Pancreas (tissue), 10 donors: ENCODE measurements at places on chromosomes 12 and 14. TPM values are rescaled to one million over a fixed set of nuclear protein-coding genes. Genes with fewer than 3 reads are reported as not detected.

ADCY6 gene
- 12.9 TPM for total RNA-seq

GLIPR1L2 gene
- 1.2 TPM for total RNA-seq

GRCh38 chr12:18658829-18659228, 79.0 kb downstream of the PLCZ1 start:
- no peaks in the 10 kb centered on the region for H3K4me1 ChIP-seq
- H3K27me3 ChIP-seq, result no peaks in the 10 kb centered on the region
- DNase-seq, result no peak
- H3K27ac ChIP-seq, result no peak overlapping the region
- H3K4me3 ChIP-seq, result no peak overlapping the region

- H3K4me3 ChIP-seq, result no peak overlapping the region
- no peaks in the 10 kb centered on the region for H3K27me3 ChIP-seq
- DNase-seq, result no peak
Observed at GRCh38 chr12:131428091-131428685, 282.7 kb upstream of the SFSWAP start.

- no peaks in the 10 kb centered on the region for H3K27me3 ChIP-seq
- H3K27ac ChIP-seq, result no peak overlapping the region
- peaks cover 5% of the 10 kb centered on the region for H3K4me1 ChIP-seq
- no peak for DNase-seq
- H3K36me3 ChIP-seq, result no peaks in the 10 kb centered on the region
Observed at GRCh38 chr14:36091096-36091495, 85.4 kb downstream of the PTCSC3 start.

- no peaks in the 10 kb centered on the region for H3K27me3 ChIP-seq
- no peaks in the 10 kb centered on the region for H3K4me1 ChIP-seq
- H3K4me3 ChIP-seq, result no peak overlapping the region
Observed at GRCh38 chr12:31004666-31005065, 69.0 kb upstream of the DDX11 start.

RCOR1 gene
- 4.4 TPM for total RNA-seq

DNA sequence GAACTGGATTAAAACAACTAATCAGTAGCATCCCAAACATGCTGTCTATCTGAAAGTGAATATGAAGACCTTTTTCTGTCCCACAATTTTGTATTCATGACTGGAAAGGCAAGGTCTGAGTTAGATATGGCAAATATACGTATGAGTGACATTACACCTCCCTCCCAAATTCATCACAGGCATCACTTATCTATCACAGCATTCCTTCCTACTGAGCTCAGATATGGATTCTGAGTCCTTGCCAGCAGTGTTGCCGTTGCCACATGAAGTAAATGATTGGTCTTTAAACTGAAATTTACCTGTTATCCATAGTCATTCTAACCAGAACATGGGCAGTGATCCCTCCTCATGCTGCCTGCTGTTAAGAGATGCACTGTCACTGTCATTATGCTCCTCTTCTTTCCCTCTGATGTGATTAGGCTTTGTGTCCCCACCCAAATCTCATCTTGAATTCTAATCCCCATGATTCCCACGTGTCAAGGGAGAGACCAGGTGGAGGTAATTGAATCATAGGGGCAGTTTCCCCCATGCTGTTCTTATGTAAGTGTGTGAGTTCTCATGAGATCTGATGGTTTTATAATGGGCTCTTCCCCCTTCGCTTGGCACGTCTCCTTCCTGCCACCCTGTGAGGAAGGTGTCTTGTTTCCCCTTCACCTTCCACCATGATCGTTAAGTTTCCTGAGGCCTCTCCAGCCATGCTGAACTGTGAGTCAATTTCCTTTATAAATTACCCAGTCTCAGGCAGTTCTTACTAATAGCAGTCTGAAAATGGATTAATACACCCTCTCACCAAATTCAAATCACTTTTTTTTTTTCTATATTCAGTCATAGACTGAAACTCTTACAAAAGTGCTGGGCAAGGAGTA, 288.4 kb downstream of the NUAK1 start:
- no peak overlapping the region for H3K4me3 ChIP-seq
- DNase-seq, result no peak
- no peaks in the 10 kb centered on the region for H3K4me1 ChIP-seq
- H3K27me3 ChIP-seq, result no peaks in the 10 kb centered on the region
- H3K27ac ChIP-seq, result no peak overlapping the region

DNA sequence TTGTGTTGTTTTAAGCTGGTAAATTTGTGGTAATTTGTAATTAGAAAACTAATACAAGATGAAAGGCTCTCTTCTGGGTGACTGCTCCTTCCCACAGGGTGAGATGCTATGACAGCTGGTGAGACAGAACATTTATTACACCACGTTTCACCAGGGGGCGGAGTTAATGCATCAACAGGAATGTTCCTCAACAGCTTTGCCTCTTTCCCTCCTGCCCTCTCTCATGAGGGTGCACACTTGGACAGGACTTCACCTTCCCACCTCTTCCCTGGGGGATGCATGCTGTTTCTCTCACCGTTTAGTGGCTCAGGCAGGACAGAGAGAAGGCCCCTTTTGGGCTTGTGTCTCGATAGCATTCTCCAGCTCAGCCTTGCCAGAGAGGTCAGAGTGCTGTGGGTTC, 13.4 kb upstream of the PPP1R1A start:
- H3K27ac ChIP-seq, result no peak overlapping the region
- no peaks in the 10 kb centered on the region for H3K4me1 ChIP-seq
- H3K27me3 ChIP-seq, result no peaks in the 10 kb centered on the region

DNA sequence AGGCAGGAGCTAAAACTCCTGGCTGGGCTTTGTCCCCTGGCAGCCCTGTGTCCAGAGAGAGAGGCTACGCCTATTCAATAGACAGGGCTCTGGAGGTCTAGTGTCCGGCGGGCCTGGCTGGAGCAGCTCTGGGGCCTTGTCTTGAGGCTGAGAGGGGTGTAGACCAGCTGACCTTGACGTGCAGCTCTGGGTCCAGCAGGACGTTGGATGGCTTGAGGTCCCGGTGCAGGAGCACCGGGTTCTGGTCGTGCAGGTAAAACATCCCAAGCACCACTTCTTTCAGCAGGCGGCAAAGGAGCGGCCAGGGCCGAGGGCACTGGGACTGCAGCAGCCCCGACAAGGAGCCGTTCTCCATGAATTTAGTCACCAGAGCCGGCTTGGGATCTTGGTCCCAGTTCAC, 948 bp downstream of the RIPK3 start:
- peak overlapping the region; percentile 61 for H3K4me3 ChIP-seq
- no peak for DNase-seq
- no peak overlapping the region for H3K27ac ChIP-seq

C12orf50 gene
- total RNA-seq, result 0.09 TPM

GRCh38 chr14:33342299-33342974, 403.8 kb downstream of the NPAS3 start:
- DNase-seq, result no peak
- H3K27me3 ChIP-seq, result no peaks in the 10 kb centered on the region
- H3K27ac ChIP-seq, result no peak overlapping the region

GRCh38 chr12:22256041-22256441, 78.5 kb downstream of the ST8SIA1 start:
- no peak overlapping the region for H3K27ac ChIP-seq
- H3K36me3 ChIP-seq, result no peaks in the 10 kb centered on the region
- H3K27me3 ChIP-seq, result no peaks in the 10 kb centered on the region
- no peak for DNase-seq
- H3K4me1 ChIP-seq, result no peaks in the 10 kb centered on the region

NAV3 gene
- total RNA-seq, result 0.46 TPM

OR6C76 gene
- not detected for total RNA-seq

DENR gene
- total RNA-seq, result 20.9 TPM
